Activated CD4-positive, alpha-beta memory T cell treated with anti-CD3 and anti-CD28 coated beads, Interleukin-2, amount 10 ng/mL, durations not matched to agents 7 days and 5 days (primary cell): ENCODE measurements at places on chromosomes 6 and 20. TPM values are rescaled to one million over a fixed set of nuclear protein-coding genes. Genes with fewer than 3 reads are reported as not detected.

The TGM3 gene
- total RNA-seq, result not detected

The POM121L2 gene
- not detected for total RNA-seq

- H3K4me3 ChIP-seq, result peak overlapping the region; percentile 66
- H3K4me1 ChIP-seq, result peaks cover 14% of the 10 kb centered on the region
- H3K27me3 ChIP-seq, result peaks cover 34% of the 10 kb centered on the region
- H3K36me3 ChIP-seq, result no peaks in the 10 kb centered on the region
These were observed 1.9 kb downstream of the DDR1 start for GRCh38 chr6:30885999-30886896.

The CALHM5 gene
- not detected for total RNA-seq

The SMPDL3A gene
- total RNA-seq, result not detected

The C20orf204 gene
- 7.2 TPM for total RNA-seq

DNA sequence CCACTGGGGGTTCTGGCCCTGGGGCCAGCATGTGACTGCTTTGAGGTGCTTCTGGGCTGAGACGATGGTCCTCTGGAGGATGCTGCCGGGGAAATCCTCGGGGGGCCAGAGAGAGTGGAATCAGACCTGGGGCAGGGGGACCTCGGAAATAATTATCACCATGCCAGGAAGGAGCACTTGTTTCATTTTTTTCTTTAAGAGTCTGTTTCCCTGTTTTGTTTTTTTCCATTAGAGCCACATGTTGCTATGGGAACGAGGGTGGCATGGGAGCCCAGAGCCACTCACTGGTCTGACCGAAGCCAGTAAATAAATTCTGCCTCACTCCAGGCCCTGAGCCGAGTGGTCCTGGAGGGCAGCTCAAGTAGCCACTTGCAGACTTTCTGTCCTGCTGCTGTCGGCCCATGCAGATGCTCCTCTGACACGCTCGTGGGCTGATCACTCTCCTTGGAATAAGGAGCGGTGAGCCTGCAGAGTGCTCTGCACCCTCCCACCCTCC, 365.1 kb downstream of the ZFAND3 start:
- no peak for DNase-seq
- H3K27ac ChIP-seq, result no peak overlapping the region
- no peaks in the 10 kb centered on the region for H3K4me1 ChIP-seq
- no peaks in the 10 kb centered on the region for H3K36me3 ChIP-seq

DNA sequence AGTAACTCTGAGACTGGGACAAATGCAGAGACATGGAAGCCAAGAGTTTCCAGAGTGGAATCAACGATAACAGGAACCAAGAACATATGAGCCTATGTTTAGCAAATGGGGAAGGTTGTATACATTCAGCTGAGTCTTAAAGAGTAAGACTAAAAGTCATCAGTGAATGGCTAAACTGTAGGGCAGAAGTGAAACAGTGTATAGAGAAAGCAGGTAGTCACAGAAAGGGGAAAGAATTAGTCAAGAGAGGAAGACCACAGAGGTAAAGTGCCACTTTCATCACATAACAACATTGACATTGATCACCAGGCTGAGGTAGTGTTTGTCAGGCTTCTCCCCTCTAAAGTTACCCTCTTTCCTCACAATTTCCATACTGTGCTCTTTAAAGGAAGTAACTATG, 306.5 kb upstream of the SPTLC3 start:
- DNase-seq, result no peak
- H3K27ac ChIP-seq, result no peak overlapping the region
- no peaks in the 10 kb centered on the region for H3K4me1 ChIP-seq
- H3K36me3 ChIP-seq, result no peaks in the 10 kb centered on the region

- H3K27ac ChIP-seq, result no peak overlapping the region
- H3K4me3 ChIP-seq, result no peak overlapping the region
- no peaks in the 10 kb centered on the region for H3K4me1 ChIP-seq
- no peak for DNase-seq
These were observed 17.5 kb downstream of the FRMD1 start for GRCh38 chr6:168061269-168062210.

The BCAS1 gene
- total RNA-seq, result not detected

GRCh38 chr6:7112741-7113313, 5.1 kb downstream of the RREB1 start:
- peak; percentile 23 for DNase-seq
- H3K27me3 ChIP-seq, result no peaks in the 10 kb centered on the region
- H3K27ac ChIP-seq, result no peak overlapping the region
- peaks cover 16% of the 10 kb centered on the region for H3K36me3 ChIP-seq
- H3K4me3 ChIP-seq, result no peak overlapping the region

GRCh38 chr6:167722634-167723309, 103.9 kb upstream of the AFDN start:
- no peak overlapping the region for H3K27ac ChIP-seq
- H3K4me1 ChIP-seq, result no peaks in the 10 kb centered on the region
- no peaks in the 10 kb centered on the region for H3K36me3 ChIP-seq
- peaks cover 26% of the 10 kb centered on the region for H3K27me3 ChIP-seq

The ZNF335 gene
- total RNA-seq, result 35.7 TPM

The WFDC5 gene
- total RNA-seq, result 0.63 TPM

The SIRPG gene
- 109 TPM for total RNA-seq

- DNase-seq, result no peak
- no peaks in the 10 kb centered on the region for H3K27me3 ChIP-seq
- H3K36me3 ChIP-seq, result no peaks in the 10 kb centered on the region
These were observed 419.3 kb upstream of the HS3ST5 start for GRCh38 chr6:114762145-114762544.

The GPSM3 gene
- 287 TPM for total RNA-seq

The COL9A3 gene
- total RNA-seq, result not detected

DNA sequence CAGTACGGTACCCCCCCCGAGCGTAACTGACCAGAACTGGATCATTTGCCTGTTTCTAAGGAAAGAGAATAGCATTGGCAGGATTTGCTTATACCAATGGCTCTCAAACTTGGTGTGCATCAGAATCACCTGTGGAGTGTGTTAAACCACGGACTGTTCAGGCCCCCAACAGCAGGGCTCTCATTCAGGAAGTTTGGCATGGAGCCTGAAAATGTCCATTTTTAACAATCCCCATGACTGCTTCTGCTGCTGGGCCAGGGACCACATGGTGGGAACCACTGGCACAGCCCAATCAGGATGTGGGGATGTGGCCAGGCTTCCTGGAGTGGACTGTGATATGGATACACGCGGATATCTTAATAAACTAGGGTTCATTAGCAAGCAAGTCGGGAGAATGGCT, 53.9 kb downstream of the GTF2H5 start:
- H3K27me3 ChIP-seq, result peaks cover 3% of the 10 kb centered on the region
- H3K4me1 ChIP-seq, result peaks cover 3% of the 10 kb centered on the region
- H3K36me3 ChIP-seq, result no peaks in the 10 kb centered on the region
- DNase-seq, result no peak
- no peak overlapping the region for H3K27ac ChIP-seq

GRCh38 chr20:63690003-63690897, 6.2 kb upstream of the TNFRSF6B start:
- peaks cover 6% of the 10 kb centered on the region for H3K4me1 ChIP-seq
- H3K4me3 ChIP-seq, result no peak overlapping the region
- H3K27ac ChIP-seq, result no peak overlapping the region
- no peak for DNase-seq
- no peaks in the 10 kb centered on the region for H3K27me3 ChIP-seq

GRCh38 chr6:17677602-17678001, 29.1 kb downstream of the NUP153 start:
- H3K36me3 ChIP-seq, result peaks cover 59% of the 10 kb centered on the region
- H3K27me3 ChIP-seq, result no peaks in the 10 kb centered on the region
- no peak overlapping the region for H3K4me3 ChIP-seq
- no peak for DNase-seq
- no peak overlapping the region for H3K27ac ChIP-seq

GRCh38 chr6:67952121-67952520, 683.0 kb upstream of the ADGRB3 start:
- no peaks in the 10 kb centered on the region for H3K27me3 ChIP-seq
- no peak overlapping the region for H3K4me3 ChIP-seq
- DNase-seq, result no peak
- no peaks in the 10 kb centered on the region for H3K4me1 ChIP-seq
